ENCODE measurements at places on chromosomes 5 and 9. TPM values are rescaled to one million over a fixed set of nuclear protein-coding genes. Genes with fewer than 3 reads are reported as not detected.

NIM1K gene
- 0.43 TPM for total RNA-seq

ARHGEF37 gene
- total RNA-seq = 0.44 TPM

PCDHB16 gene
- under 0.01 TPM for total RNA-seq

GCNT4 gene
- 1.1 TPM for total RNA-seq

CDKN2A gene
- 16.9 TPM for total RNA-seq

BSPRY gene
- total RNA-seq = not detected

Measured in placental pericyte (primary cell).